A549 treated with Hydrocortisone at 1 μM for 4 hours (cell line): ENCODE measurements at places on chromosomes 6 and 20. TPM values are rescaled to one million over a fixed set of nuclear protein-coding genes. Genes with fewer than 3 reads are reported as not detected.

CDH26 gene
- total RNA-seq = 0.06 to 0.30 TPM (median 0.13 TPM) in 5 replicates

TINAG gene
- not detected in 5 replicates for total RNA-seq

USP49 gene
- 0.91 to 1.4 TPM (median 1.1 TPM) in 5 replicates for total RNA-seq

MEP1A gene
- total RNA-seq = 0.05 TPM in 1 of 5 replicates, not detected in the others

VEGFA gene
- total RNA-seq = 27.9 to 35.6 TPM (median 34.2 TPM) in 5 replicates

GPLD1 gene
- 0.71 to 1.4 TPM (median 1.1 TPM) in 5 replicates for total RNA-seq

EYA2 gene
- 2.0 to 2.6 TPM (median 2.4 TPM) in 5 replicates for total RNA-seq

AVP gene
- total RNA-seq = not detected in 5 replicates

HLA-DRB1 gene
- total RNA-seq = not detected in 5 replicates
